ENCODE measurements at places on chromosomes 3 and 15.

GRCh38 chr3:59143447-59143846, 93.6 kb upstream of the CFAP20DC start:
- no peak for DNase-seq
- H3K4me1 ChIP-seq, result no peaks in the 10 kb centered on the region
- no peaks in the 10 kb centered on the region for H3K27me3 ChIP-seq
- H3K27ac ChIP-seq, result no peak overlapping the region

- no peaks in the 10 kb centered on the region for H3K27me3 ChIP-seq
- H3K4me3 ChIP-seq, result peak overlapping the region; percentile 90
- H3K27ac ChIP-seq, result peak overlapping the region; percentile 100
- peaks cover 35% of the 10 kb centered on the region for H3K4me1 ChIP-seq
- H3K36me3 ChIP-seq, result no peaks in the 10 kb centered on the region
These were observed 557 bp downstream of the DENND4A start for GRCh38 chr15:65791335-65792137.

GRCh38 chr3:55474213-55474632, 12.9 kb downstream of the WNT5A start:
- peaks cover 5% of the 10 kb centered on the region for H3K27me3 ChIP-seq
- DNase-seq, result no peak
- H3K27ac ChIP-seq, result no peak overlapping the region

GRCh38 chr3:43031485-43031884, 52.4 kb downstream of the GASK1A start:
- no peaks in the 10 kb centered on the region for H3K27me3 ChIP-seq
- no peak for DNase-seq
- peaks cover 15% of the 10 kb centered on the region for H3K4me1 ChIP-seq
- no peak overlapping the region for H3K4me3 ChIP-seq
- H3K27ac ChIP-seq, result no peak overlapping the region

DNA sequence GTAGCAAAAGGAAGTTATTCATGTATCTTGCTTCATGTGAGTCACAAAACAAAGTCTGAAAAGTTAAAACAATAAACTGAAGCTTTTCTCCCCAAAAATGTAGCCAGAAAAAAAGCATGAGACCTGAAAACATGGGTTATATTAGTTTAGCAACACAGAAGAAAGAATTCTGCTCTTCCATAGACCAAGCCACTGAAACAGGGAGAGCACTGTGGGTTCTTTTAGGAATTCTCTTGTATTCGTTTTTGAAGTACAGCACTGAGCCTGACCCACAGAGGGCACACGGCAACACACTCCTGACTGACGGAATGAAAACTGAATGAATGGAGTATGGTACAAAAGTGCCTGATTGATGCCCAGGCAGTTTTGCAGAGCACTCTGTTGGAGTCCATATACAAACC, 66.6 kb downstream of the TM4SF4 start:
- DNase-seq, result no peak
- H3K36me3 ChIP-seq, result no peaks in the 10 kb centered on the region
- no peak overlapping the region for H3K27ac ChIP-seq
- H3K4me1 ChIP-seq, result no peaks in the 10 kb centered on the region
- peaks cover 4% of the 10 kb centered on the region for H3K27me3 ChIP-seq

- no peak overlapping the region for H3K4me3 ChIP-seq
- H3K36me3 ChIP-seq, result peaks cover 4% of the 10 kb centered on the region
- no peaks in the 10 kb centered on the region for H3K27me3 ChIP-seq
These were observed 25.1 kb downstream of the OXSR1 start for GRCh38 chr3:38190481-38190881.

DNA sequence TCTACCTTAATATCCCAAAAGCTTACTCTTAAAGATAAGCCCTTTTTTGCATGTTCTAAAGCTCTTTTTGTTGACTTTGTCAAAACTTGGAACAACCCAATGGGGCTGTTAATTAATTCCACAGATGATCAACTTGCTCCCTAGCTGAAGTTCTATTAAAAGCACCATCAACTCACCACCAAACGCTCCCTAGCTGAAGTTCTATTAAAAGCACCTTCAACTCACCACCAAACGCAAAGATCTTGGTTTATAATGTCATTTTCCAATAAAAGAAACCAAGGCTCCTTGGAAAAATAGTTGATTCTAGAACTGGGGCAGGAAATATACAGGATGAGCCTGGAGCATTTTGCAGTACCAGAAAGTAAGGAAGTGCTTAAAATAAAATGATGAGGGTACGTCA, 122.3 kb upstream of the STT3B start:
- peaks cover 2% of the 10 kb centered on the region for H3K27me3 ChIP-seq
- no peak overlapping the region for H3K27ac ChIP-seq
- peaks cover 12% of the 10 kb centered on the region for H3K4me1 ChIP-seq
- no peak overlapping the region for H3K4me3 ChIP-seq

DNA sequence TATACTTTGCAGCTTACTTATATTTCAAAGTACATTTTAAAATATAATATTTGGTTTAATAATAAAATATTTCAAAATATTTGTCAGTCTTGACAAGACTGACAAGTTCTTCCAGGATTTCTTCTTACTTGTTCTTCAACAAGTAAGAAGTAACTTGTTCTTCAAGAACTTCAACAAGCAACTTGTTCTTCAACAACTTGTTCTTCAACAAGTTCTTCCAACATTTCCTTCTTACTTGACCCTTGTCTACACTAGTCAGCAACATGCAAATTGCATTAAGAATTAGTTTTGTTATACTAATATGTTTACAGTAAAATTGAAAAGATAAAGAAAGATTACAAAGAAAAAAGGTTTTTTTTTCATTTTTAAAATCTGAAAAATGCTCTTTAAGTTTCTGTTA, 731.7 kb downstream of the NSUN3 start:
- no peak for DNase-seq
- H3K27ac ChIP-seq, result no peak overlapping the region
- H3K4me3 ChIP-seq, result no peak overlapping the region
- H3K4me1 ChIP-seq, result no peaks in the 10 kb centered on the region
- no peaks in the 10 kb centered on the region for H3K36me3 ChIP-seq

- no peak overlapping the region for H3K4me3 ChIP-seq
- no peaks in the 10 kb centered on the region for H3K4me1 ChIP-seq
- H3K36me3 ChIP-seq, result no peaks in the 10 kb centered on the region
- DNase-seq, result no peak
These were observed 8.0 kb upstream of the TMEM212 start for GRCh38 chr3:171835116-171835515.

DNA sequence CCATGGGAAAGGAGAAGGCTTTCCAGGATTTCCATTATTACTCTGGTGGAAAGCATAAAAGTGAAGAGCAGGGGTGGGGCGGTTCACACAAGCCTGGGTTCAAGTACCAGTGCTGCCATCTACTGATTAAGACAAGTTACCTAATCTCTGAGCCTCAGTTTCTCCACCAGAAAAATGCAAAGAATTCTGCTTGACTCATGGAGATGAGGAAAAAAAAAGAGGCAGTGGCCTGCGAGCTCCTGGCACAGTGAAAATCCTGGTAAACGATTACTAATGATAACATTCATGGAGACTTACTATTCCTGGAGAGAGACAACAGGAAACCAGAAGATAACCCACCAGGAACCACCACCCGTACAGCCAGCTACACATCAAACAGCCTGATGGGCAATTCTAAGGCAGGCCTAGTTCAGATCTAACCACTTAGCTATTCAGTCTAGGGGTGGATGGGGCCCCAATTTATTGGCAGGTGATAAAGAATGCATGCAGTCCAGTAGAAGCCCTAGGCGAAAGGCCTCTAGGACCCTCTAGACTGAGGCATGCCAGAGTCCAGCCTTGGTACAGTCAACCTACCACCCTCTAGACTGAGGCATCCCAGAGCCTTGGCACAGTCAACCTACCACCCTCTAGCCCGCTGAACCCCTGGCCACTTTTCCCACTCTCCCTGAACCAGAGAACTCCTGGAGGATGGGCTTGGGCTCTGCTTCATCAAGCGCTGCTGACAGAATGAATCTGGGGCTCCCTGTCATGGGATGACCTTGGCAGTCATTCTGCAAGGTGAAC, 2.5 kb downstream of the AMOTL2 start:
- peaks cover 10% of the 10 kb centered on the region for H3K4me1 ChIP-seq
- H3K27me3 ChIP-seq, result peaks cover 19% of the 10 kb centered on the region
- H3K27ac ChIP-seq, result no peak overlapping the region
- no peak overlapping the region for H3K4me3 ChIP-seq
- DNase-seq, result no peak
- no peaks in the 10 kb centered on the region for H3K36me3 ChIP-seq

GRCh38 chr15:33934396-33934795, 33.9 kb upstream of the CHRM5 start:
- no peak overlapping the region for H3K4me3 ChIP-seq
- peaks cover 3% of the 10 kb centered on the region for H3K36me3 ChIP-seq
- no peaks in the 10 kb centered on the region for H3K4me1 ChIP-seq
- peaks cover 3% of the 10 kb centered on the region for H3K27me3 ChIP-seq

GRCh38 chr15:26621816-26622215, 151.1 kb downstream of the GABRB3 start:
- no peak for DNase-seq
- H3K27me3 ChIP-seq, result no peaks in the 10 kb centered on the region
- no peaks in the 10 kb centered on the region for H3K36me3 ChIP-seq
- H3K4me1 ChIP-seq, result no peaks in the 10 kb centered on the region

DNA sequence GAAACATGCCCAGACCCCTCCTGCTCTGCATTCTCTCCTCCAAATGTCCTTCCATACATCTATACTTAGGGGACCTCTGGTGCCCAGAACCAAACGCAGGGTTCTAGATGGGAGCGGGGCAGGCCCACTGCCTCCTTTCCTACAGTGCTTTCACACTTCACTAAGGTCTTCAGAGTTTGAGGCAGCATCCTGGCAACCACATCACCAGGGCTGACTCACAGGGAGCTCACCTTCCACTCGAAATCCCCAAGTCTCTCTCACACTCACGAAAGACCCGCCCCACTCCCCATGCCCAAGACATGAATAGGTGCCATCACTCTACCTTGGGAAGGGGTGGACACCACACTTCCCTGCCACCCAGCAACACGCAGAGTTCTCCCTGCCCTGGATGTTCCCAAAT, 18.9 kb downstream of the HOMER2 start:
- H3K4me3 ChIP-seq, result no peak overlapping the region
- H3K27ac ChIP-seq, result no peak overlapping the region
- H3K36me3 ChIP-seq, result no peaks in the 10 kb centered on the region

DNA sequence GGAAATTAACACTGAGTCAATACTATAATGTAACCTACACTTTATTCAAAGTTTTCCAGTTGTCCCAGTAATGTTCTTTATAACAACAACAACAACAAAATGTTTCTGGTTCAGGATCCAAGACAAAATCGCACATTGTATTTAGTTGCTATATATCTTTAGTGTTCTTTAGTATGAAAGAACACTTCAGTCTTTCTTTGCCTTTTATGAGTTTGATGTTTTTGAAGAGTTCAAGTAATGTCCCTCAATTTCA, 7.6 kb upstream of the GRAMD1C start:
- peaks cover 7% of the 10 kb centered on the region for H3K4me1 ChIP-seq
- no peak overlapping the region for H3K4me3 ChIP-seq
- no peaks in the 10 kb centered on the region for H3K27me3 ChIP-seq
- H3K36me3 ChIP-seq, result no peaks in the 10 kb centered on the region
- H3K27ac ChIP-seq, result no peak overlapping the region

GRCh38 chr3:59482684-59483083, 432.9 kb upstream of the CFAP20DC start:
- H3K27me3 ChIP-seq, result no peaks in the 10 kb centered on the region
- no peak overlapping the region for H3K4me3 ChIP-seq
- H3K27ac ChIP-seq, result no peak overlapping the region
- no peaks in the 10 kb centered on the region for H3K36me3 ChIP-seq
- peaks cover 19% of the 10 kb centered on the region for H3K4me1 ChIP-seq
- DNase-seq, result no peak
